ENCODE measurements at places on chromosomes 11 and 22. TPM values are rescaled to one million over a fixed set of nuclear protein-coding genes. Genes with fewer than 3 reads are reported as not detected.

GRCh38 chr22:48493733-48494132 lies 1333.9 kb downstream of the BRD1 start:
- DNase-seq, result no peak

GRCh38 chr11:66050581-66051231 lies 1.5 kb upstream of the SF3B2 start:
- DNase-seq, result no peak

GRCh38 chr11:45234306-45235006 lies 51.7 kb downstream of the SYT13 start:
- DNase-seq, result no peak

- no peak for DNase-seq
Measured at GRCh38 chr11:6232899-6233298, 1.5 kb downstream of the FHIP1B start.

DNA sequence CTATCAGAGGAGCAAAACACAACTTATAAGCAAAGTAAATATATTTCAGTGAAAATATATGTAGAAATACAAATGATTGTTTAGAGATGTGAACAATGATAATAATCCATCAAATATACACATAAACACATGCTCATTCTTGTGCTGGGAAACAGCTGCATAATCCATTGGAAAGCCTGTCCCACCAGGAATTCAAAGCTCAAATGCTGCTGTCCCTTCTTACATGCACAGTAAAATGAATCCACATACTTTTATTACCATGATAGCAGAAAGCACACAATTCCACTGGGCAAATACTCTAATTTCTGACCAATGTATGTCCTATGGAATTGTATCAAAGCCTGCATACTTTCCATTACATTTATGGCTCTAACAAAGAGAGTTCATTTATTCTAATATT lies 44.5 kb downstream of the SOX6 start:
- DNase-seq, result no peak

DNA sequence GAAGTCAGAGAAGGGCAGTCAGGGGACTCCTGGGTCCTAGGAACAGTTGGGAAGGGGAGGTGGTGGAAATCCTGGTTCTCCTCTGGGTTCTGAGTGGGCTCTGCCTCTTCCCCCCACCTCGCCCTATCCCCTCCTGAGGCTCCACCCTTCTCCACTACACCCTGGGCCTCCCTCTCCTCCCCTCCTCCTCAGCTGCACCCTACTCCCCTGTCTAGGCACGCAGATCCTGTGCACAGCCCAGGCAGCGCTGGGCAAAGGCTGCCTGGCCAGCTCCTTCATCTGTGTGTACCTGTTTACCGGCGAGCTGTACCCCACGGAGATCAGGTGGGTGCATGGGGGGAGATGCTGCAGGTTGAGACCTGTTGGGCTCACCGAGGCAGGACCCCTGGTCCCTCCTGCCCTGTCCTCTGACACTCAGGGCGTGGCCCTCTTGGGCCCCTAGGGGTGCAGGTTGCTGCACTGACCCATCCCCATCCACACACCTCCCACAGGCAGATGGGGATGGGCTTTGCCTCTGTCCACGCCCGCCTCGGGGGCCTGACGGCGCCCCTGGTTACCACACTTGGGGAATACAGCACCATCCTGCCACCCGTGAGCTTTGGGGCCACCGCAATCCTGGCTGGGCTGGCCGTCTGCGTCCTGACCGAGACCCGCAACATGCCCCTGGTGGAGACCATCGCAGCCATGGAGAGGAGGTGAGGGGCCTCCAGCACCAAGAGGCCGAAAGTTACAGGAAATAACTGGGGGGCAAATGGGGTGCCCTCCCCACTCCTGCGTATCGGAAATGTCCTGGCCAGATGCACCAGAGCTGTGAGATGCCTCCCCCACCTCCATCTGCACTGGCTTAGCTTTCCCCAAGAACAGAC lies 25.3 kb upstream of the POLA2 start:
- no peak for DNase-seq

DNA sequence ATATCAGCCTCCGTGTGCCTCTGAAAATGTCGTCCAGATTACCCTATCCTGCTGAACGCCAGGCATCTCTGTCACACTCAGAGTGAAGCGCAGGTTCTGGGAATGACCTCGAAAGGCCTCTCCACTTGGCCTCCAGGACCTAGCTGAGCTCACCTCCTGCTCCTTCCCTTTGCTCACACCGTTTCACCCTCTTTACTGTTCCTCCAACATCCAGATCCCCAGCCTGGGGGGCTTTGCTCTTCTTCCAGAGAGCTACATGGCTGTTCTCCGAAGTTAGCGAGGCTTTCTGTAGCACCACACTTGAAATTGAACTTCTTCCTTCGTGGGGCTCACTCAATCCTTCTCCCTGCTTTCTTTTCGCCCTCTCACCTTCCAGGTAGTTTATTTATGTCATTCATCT lies 27.9 kb downstream of the GLB1L2 start:
- DNase-seq, result no peak

- no peak for DNase-seq
Measured at GRCh38 chr11:125773516-125773915, 5.1 kb downstream of the PATE2 start.

DNA sequence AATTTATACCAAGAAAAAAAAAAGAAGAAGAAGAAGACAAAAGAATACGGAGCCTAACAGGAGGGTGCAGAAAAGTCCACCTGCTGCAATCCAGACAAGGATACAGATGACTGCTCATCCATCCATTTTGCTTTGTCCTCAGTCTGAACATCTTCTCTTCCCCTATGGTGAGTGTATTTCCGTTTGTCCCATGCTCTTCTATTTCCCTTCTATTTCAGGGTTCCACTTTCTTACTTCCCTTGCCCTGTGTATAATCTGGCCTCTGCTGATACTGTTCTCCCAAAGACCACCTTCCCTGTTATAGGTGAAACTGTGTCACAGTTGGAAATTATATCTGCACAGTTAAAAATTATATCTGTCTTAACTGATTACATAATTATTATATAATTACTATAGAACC lies 48.7 kb upstream of the USP47 start:
- no peak for DNase-seq

- DNase-seq, result no peak
Measured at GRCh38 chr11:45798793-45799441, 6.0 kb upstream of the SLC35C1 start.

DNA sequence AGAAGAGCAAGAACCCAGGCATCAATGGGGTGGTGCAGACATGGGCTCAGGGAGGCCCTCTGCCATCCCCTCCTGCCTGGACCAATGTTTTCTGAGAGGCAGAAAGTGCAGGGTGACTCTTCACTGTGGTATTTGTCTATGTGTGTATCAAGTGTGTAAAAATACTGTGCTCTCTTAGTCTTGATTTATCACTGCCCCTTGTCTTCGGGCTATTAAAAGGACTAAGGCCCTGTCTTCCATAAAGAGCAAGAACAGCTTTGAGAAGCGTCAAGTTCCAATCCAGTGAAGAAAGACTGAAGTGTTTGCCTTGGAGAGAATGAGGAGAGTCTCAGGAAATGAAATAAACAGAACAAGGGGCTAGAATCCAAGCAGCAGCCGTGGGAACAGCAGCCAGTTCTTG lies 14.4 kb downstream of the PRSS23 start:
- no peak for DNase-seq

ARHGAP8 gene
- 0.14 TPM for total RNA-seq

NELL1 gene
- total RNA-seq, result not detected

RIN1 gene
- 5.7 TPM for total RNA-seq

CDCA5 gene
- total RNA-seq, result 0.92 TPM

ZNF215 gene
- total RNA-seq, result 0.11 TPM

LUZP2 gene
- total RNA-seq, result not detected
